ENCODE measurements at places on chromosomes 5 and 9. TPM values are rescaled to one million over a fixed set of nuclear protein-coding genes. Genes with fewer than 3 reads are reported as not detected.

The PCDHGB5 gene
- total RNA-seq, result not detected

The PCDHGB3 gene
- total RNA-seq, result not detected

- H3K27me3 ChIP-seq, result peaks cover 40% of the 10 kb centered on the region
- H3K36me3 ChIP-seq, result no peaks in the 10 kb centered on the region
- H3K27ac ChIP-seq, result no peak overlapping the region
- H3K4me3 ChIP-seq, result no peak overlapping the region
Observed at GRCh38 chr9:132742821-132743311, 72.6 kb downstream of the GTF3C4 start.

DNA sequence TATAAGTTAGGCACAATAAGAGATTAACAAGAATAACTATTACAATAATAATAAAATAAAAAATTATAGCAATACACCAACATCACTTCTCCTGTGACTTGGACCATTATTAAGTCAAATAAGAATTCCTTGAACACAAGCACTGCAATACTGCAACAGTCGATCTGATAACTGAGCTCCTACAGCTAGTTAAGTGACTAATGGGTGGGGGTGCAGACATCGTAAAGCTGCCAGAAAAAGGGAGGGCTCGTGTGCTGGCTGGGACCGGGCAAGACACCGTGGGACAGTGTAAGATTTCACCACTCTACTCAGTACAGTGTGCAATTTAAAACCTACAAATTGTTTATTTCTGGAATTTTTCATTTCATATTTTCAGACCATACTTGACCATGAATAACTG lies 78.8 kb downstream of the SNX24 start:
- no peak overlapping the region for H3K27ac ChIP-seq
- H3K27me3 ChIP-seq, result no peaks in the 10 kb centered on the region
- no peak for DNase-seq
- H3K4me1 ChIP-seq, result no peaks in the 10 kb centered on the region
- no peaks in the 10 kb centered on the region for H3K36me3 ChIP-seq

Measured in activated CD4-positive, alpha-beta T cell treated with anti-CD3 and anti-CD28 coated beads, Interleukin-2, amount 10 ng/mL, durations not matched to agents 7 days and 5 days (primary cell).